HS-27A (cell line): ENCODE measurements at places on chromosomes 2 and 18.

DNA sequence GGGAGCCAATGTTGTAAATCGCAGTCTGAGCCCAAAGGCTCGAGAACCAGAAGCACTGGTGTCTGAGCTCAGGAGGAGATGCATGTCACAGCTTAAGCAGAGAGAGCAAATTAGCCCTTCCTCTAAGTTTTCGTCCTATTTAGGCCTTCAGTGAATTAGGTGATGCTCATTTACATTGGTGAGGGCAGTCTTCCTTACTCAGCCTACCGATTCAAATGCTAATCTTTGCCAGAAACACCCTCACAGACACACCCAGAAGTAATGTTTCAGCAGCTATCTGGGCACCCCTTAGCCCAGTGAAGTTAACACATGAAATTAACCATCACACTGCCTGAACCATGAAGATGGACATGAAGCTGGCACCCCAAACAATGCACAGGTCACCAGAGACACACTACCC lies 385.1 kb downstream of the STK39 start:
- DNase-seq: no peak

DNA sequence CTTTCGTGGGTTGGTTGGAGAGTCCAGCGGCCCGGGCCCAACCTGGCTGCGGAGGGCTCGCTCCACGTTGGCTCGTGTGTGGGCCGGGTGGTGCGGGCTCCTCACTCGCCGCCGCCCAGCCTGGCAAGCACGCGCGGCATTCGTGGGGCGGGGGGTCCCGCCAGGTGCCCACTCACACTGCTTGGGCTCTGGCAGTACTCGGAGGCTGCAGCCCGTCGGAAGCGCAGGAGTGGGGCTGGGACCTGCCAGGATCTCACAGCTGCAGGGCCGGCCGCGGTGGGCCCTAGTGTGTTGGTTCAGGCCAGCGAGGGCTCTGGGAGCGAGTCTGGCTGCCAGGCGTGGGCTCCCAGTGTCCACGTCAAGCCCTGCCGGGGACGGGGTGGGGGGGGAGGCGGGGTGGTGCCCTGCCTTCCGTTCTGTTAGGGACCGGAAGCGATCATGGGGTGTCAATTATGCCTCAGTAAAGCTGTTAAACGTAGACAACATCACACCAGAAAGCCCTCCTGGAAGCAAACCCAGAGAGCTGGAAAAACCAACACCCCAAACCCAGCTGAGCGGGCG lies 1.0 kb upstream of the HS6ST1 start:
- no peak for DNase-seq

- no peak for DNase-seq
Observed at GRCh38 chr2:204129591-204130294, 193.2 kb downstream of the ICOS start.

GRCh38 chr2:7719876-7720275 lies 802.7 kb downstream of the RNF144A start:
- no peak for DNase-seq
